Substantia nigra (tissue), 51 donors: ENCODE measurements at places on chromosomes 16 and 17.

DNA sequence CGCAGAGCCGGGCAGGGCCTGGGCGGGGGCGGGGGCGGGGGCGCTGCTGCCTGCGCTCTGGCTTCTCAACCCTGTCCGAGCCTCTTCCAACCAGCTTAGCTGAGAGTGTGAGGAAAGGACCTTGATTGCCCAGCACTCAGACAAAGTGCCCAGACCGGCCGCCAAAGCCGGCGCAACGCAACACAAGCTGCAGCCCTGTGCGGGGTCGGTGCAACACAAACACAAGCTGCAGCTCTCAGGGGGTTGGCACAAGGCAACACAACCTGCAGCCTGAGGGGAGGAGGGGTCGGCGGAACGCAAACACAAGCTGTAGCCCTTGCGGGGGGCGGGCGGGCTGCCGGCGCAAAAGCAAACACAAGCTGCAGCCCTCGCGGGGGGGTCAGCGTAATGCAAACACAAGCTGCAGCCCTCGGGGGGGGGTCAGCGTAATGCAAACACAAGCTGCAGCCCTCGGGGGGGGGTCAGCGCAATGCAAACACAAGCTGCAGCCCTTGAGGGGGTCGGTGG lies 60.0 kb downstream of the KLHDC4 start:
- DNase-seq, result no peak

GRCh38 chr17:6108987-6109386 lies 38.8 kb downstream of the WSCD1 start:
- no peak for DNase-seq

DNA sequence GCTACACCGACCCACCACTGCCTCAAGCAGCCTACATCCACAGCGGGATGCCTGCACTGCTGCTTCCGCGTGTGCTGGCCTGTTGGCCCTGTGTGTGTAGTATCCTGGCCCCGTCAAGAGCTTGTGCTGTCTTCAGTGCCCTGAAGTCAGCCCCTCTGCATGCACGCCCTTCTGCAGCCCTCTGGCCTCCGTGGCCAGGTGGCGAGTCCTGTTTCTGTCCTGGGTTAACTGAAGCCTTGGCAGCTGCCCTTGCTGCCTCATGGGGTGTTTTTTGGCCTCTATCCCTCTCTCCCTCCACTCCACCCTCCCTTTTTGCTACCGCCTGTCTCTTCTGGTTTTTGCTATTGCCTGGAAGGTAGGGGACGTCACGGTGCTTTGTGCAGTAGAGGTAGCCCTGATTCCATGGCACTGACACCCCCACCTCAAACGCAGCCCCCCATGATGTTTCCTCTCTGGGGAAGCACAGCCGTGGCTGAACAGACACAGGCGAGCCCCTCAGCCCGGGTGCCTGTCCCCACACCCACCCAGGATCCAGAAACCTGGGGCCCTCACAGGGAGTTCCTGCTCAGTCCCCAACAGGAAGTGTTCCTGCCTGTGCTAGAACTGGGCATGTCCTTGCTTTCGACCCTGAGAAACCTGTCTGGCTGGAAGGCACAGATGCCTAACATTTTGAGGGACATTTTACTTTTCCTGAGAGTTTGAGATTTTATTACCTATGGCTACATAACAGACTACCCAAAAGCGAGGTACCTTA lies 18.8 kb upstream of the AMZ2 start:
- DNase-seq, result no peak

GRCh38 chr17:6255322-6255721 lies 179.6 kb downstream of the AIPL1 start:
- no peak for DNase-seq

- DNase-seq, result no peak
These were observed 8.2 kb downstream of the TK2 start for GRCh38 chr16:66541388-66542355.

- no peak for DNase-seq
These were observed 187.0 kb downstream of the SOX9 start for GRCh38 chr17:72307836-72308235.

GRCh38 chr16:77472262-77472661 lies 37.4 kb upstream of the ADAMTS18 start:
- no peak for DNase-seq
